Right ventricle myocardium superior (tissue), 1 donor: ENCODE measurements at places on chromosomes 5 and 9. TPM values are rescaled to one million over a fixed set of nuclear protein-coding genes. Genes with fewer than 3 reads are reported as not detected.

DNA sequence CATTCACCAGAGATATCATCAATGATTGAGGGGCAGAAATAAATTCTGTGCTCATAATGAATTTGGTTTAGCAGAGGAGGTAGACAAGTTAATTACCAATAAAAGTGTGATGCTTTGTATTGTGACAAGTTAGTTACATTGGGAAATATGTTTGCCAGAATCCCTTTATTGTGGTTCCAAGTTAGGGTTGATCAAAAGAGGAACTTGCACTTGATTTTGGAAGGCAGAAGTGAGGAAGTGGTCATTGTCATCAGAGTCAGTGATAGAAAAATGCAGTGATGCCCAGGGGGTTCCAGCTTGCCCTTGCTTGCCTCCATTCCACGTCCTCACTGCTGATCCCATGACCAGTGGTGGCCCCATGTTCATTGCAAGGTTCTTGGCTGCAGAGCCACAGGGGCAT is 69.7 kb downstream of the SVEP1 start:
- DNase-seq, result no peak

The SNX18 gene
- 24.9 TPM for total RNA-seq

The TAF1L gene
- total RNA-seq, result not detected

DNA sequence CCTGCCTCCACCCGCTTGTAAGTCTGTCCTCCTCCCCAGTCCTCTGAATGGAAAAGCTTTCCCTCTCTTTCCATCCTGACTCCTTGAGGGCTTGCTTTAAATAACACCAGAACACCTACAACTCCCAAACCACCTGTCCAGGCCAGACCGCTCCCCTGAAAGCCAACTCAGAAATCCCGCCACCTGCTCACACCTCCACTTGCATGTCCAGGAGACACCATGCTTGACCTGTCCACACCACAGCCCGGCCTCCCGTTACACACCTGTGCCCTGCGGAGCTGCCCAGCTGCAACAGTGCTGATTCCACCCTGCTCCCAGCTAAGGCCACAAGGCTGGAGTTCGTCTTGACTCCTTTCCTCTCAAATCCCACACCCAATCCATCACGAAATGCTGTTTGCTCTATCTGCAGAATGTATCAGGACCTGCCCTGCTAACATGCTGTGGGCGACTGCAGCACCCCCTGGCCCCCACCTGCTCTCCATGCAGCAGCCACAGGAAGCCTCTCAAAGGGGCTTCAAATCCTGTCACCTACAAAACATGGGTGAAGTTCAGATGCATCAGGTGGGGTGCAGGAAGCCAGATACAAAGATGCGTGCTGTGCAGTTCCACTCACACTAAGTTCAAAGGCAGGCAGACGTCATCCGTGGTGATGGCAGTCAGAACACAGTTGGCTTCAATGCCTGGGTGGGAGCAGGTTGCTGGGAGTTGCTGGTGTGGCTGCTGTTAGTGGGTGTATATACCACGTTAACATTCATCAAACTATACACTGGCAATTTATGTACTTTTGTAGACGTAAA is 166.0 kb downstream of the ROR2 start:
- DNase-seq, result no peak

The PLPP7 gene
- total RNA-seq, result 115 TPM

GRCh38 chr5:76204191-76204590 is 121.0 kb downstream of the SV2C start:
- DNase-seq, result no peak
